ENCODE measurements at places on chromosomes 2 and 18.
A peak's percentile ranks its signal among the peaks of the same experiment; 100 is the strongest.

DNA sequence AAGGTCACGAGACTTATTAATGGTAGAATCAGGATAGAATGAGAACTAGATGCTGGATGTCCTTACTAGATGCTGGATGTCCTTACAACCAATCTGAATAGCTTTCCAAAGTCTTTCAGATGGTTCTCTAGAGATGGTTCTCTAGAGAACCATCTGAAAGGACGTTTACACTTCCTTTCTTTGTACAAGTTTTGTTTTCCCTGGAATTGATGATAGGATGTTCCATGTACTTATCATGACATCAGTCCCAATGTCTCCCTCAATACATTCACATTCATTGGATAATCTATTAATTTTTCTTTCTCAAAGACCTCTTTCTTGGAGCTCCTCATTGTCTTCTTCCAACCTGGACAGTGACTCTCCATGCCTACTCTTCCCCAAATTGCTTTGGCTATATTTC, 28.2 kb upstream of the RUFY4 start:
- no peak for DNase-seq

- no peak for DNase-seq
Observed at GRCh38 chr2:23953625-23954024, 13.4 kb downstream of the UBXN2A start.

- DNase-seq: peak; percentile 89
Observed at GRCh38 chr2:199602271-199602895, 144.6 kb upstream of the SATB2 start.

DNA sequence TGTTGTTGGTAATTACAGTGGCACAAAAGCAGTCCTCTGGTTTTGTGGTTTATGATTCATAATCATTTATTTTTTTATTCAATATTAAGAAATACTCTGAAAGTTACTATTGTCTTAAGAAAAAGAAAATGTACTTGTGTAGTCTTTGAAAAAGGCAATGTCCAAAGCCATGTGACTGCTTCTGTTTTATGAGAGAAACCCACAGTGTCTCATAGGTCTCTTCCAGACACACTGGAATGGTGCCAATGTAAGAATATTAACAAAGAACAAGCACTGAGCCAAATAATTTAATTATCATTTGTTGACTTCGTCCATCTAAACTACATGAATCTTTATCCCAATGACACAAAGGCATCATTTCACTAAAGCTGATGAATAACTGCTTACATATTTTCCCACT, 62.5 kb downstream of the RPRM start:
- DNase-seq: no peak

GRCh38 chr2:134153294-134153880, 100.5 kb upstream of the MGAT5 start:
- DNase-seq: no peak

DNA sequence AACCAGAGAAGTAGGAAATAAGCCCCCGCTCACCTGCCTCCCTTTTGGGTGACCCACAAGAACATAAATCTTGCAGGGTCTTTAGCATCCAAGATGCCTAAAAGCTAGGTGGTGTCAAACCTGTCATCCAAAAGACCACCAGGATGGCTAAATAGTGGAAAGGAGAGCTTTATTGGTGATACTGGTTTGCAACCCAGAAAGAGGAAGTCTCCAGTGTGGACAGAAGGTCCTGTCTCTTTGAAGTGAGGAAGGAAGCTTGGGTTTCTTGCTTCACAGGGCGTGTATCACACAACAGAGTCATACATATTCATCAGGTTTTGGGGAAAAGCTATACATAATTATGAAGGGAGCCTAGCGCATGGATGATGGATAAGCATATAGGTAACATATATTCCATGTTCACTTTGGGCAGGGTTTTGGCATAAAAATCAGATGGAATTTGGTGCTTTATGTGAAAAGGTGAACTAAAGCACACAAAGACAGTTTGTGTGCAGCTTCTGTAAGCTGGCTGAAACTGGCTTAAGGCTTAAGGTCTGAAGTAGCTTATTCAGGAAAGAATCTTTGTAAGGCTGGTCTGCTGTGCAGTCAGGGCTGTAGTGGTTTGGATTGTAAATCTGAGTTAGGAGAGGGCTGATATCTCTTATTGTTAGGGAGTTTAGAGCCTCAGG, 102.2 kb upstream of the MSH2 start:
- DNase-seq: no peak

DNA sequence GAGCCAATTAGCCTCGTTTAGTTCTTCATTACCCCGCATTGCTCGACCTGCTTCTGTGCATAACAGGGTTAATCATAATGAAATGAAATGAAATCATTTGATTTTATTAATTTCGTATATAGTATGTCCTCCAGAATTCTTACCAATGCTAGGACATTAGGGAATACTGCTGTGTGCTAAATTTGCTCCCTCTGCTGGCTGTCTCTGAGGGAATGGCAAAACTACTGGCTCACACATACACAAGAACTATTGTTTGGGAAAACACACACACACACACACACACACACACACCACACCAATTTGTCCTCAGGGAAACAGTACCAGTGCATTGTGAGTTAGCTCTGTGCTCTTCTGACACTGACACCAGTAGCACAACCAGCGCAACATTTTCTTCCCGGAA, 273.3 kb upstream of the TCF4 start:
- no peak for DNase-seq

GRCh38 chr2:117470311-117471095, 344.0 kb upstream of the DDX18 start:
- peak; percentile 3 for DNase-seq

GRCh38 chr2:143704451-143705106, 575.4 kb downstream of the ARHGAP15 start:
- DNase-seq: no peak

DNA sequence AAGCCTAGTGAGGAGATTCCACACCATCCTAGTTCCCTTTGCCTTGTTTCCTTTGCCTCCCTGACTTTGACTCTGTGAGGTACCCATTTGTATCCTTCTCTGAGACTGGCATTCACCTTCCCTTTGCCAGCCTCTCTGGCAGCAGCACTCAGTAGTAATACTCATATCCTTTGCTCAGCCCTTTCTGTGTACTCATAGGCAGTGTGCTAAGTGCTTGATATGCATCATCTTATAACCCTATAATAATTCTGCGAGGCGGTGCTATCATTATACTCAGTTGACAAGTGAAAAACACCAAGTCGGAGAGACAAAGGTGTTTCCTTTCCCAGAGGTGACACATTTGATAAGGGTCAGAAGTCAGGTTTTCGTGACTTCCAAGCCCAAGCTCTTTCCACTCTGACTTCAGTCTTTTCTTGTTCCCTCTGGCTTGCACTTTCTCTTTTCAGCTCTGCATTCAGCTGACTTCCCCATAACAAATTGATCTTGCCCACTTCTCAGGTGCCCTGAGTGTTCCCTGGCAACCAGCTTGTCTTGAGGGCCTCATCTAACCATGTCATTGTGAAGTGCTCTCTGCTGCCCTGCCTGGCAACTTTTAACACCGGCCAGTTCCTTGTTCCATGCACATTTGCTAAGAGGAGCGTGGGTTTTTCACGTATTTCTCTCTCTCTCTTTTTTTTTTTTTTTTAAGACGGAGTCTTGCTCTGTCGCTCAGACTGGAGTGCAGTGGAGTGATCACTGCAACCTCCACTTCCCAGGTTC, 94.5 kb upstream of the UPP2 start:
- no peak for DNase-seq

DNA sequence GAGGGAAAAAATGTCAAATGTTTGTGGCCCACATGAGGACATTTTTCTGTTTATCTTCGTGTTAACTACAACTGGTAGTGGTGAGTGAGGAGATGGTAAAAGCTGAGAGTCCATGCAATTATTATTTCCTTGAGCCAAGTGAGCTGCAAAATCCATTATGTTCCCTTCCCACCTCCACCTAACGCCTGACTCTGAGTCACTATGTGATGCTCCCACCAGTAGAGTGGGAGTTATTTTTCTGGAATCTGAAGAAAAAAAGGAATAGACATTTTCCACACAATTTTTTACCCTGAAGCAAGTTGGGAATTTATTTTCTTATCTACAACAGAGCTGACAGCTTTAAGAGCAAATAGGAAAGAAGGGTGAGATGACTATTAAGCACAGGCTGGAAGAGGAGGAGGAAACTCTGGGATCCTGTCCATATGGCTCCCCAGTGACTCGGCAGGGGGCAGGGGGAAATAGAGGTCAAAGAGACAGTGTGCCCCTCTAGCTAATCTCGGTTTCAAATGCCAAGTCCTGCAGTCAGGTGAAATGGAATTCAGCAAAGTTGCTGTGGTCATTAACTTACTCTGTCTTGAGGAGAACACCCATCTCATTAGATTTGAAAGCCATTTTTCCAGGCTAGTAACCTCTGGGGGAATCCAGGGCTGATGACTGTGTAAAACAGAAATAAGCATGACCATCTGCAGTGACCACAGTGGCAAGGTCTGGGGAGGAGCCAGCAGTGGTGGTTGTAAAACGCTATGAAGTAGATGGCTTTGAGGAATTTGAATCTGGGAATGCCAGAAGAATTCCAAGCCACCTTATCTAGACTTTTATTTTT, 463.9 kb downstream of the STK39 start:
- DNase-seq: no peak

GRCh38 chr2:182144041-182144775, 158.6 kb downstream of the PPP1R1C start:
- DNase-seq: no peak

- DNase-seq: no peak
Observed at GRCh38 chr18:52937840-52938239, 597.8 kb downstream of the DCC start.

DNA sequence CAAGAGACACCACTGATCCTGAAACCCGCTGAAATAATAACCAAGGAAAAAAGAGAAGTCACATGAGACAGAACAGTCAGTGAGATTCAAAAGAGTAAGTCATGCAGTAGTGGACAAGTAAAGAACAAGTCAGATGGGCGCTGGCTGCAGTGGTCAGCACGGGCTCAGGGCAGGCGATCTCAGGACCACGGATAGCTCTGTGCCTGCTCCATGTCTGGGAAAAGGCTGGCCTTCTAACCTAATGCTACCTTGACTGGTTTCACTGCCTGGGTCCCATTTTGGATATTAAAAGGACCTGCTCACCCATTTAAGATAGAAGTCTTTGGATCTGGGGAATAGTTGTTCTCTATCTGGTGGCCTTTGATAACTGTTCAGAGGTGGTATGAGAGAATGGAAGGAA, 61.7 kb upstream of the LCLAT1 start:
- peak; percentile 31 for DNase-seq
